ENCODE measurements at places on chromosomes 12 and 14.

DNA sequence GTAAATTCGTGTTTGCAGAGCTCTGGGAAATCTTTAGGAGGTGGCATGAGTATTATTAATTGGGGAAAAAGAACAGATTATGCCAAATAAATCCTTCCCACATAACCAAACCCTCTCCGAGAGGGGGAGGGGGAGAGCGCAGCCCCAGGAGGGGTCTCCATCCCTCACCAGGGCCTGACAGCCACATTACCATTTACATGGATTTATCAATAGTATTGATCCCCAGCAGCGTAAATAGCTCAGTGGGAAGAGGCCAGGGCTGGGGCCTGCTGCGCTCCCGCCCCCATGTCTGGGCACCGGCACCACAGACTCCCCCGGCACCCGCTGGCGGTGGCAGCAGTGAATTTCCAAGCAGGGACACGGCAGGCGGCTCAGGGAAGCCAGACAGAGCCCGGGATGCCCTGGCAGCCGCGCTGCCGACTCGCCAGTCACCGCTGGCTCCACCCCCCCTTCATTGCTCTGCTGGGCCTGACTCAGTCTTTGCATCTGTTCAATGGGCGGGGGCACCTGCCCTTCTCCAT is 2.4 kb downstream of the NCOR2 start:
- no peak for DNase-seq

- no peak for DNase-seq
Measured at GRCh38 chr12:123150275-123150743, 581 bp downstream of the PITPNM2 start.

- DNase-seq: no peak
Measured at GRCh38 chr12:3204143-3204542, 127.0 kb downstream of the TSPAN9 start.

DNA sequence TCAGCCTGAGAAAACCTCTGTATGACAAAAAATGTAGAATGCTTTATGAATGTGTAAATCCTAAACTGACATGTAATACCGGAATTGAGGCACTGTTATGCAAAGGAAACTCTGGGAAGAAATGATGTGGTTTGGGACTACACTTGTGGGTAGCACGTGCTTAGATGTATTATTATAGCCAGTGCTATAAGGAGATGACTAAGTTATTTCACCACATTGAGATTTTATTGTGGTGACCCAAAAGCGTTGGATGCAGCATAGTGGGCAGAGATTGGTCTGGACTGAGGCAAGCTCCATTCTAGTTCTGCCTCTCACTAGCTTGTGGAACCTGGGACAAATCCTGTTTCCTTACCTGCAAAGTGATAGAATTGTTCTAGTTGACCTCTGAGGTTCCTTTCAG is 172.2 kb downstream of the SNAPC1 start:
- DNase-seq: no peak

GRCh38 chr12:3337944-3338343 is 153.1 kb upstream of the PRMT8 start:
- no peak for DNase-seq

DNA sequence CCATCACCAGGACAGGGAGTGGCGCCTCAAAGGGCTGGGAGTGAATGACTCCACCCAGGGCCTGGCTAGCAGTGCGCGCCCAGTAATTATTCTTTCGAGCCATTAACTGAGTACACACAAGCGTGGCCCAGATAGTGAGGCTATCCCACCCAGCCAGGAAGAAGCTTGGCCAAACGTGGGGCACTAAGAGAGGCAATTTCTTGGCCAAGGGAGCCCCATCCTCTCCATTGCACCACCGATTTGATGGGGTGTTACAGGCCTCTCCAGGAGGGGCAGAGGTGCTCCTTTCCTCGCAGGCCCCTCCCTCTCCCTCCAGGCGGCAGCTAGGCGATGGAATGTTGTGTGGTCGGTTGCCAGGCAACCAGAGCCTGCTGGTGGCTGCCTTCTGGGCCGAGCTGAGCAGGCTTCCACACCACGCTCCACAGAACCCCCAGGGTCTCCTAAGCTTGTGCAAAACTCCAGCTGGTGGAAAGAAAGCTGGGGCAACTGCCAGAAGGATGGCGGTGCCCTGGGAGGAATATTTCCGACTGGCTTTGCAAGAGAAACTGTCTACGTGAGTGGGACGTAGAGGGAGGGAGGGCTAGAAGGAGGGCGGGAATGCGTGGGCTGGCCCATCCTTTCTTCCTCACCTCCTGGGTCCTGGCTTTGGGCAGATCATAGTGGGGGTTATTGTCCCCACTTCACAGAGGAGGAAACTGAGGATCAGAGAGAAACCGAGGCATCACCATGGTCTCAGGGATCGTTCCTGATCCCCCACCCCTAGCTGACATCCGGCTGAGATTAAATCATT is at the start of gene CFAP73:
Gene CFAP73 (plus strand): TSS at position 364 of the 790 bp plus-strand sequence. CDS start 134 bp downstream, at position 498.
- peak; percentile 73 for DNase-seq

GRCh38 chr14:99924379-99924778 is 131.2 kb downstream of the EML1 start:
- no peak for DNase-seq

- no peak for DNase-seq
Measured at GRCh38 chr12:57592551-57593165, 1.7 kb downstream of the PIP4K2C start.

GRCh38 chr14:71855399-71856036 is 76.7 kb upstream of the RGS6 start:
- DNase-seq: peak; percentile 46

- DNase-seq: no peak
Measured at GRCh38 chr12:63875703-63876102, 31.2 kb downstream of the SRGAP1 start.

DNA sequence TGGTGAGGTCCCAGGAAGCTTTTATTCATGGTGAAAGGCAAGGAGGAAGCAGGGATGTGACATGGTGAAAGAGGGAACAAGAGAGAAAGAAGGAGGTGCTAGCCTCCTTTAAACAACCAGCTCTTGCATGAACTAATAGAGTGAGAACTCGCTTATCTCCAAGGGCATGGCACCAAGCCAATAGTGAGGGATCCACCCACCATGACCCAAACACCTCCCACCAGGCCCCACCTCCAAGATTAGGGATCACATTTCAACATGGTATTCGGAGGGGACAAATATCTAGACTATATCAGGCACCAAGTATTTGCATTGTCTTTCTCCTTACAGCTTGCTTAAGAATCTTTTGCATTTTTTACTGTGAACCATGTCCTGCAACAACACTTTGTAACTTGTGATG is 91.9 kb upstream of the DHRS4 start:
- DNase-seq: no peak

DNA sequence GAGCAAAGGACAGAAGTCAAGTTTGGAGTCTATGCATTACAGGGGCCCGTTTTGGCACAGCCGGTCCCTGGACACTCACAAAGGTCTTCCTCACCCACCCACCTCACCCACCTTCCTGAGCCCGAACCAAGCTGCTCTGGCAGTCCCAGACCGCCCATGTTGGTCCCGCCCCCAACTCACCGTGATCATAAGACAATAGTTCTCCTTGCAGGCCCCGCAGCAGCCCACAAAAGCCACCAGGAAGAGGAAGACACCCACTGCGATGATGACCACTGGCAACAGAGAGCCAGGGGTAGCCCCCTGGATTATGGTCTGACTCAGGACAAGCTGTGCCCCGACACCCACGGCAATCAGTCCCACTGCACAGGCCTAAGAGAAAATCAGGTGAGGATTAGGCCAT is 1.8 kb downstream of the CD63 start:
- DNase-seq: no peak

Data from NCI-H1048 (cell line).